ENCODE measurements at places on chromosomes 7 and 10.
A peak's percentile ranks its signal among the peaks of the same experiment; 100 is the strongest.

GRCh38 chr10:90447831-90448230, 410.0 kb downstream of the HTR7 start:
- no peak overlapping the region for H3K4me3 ChIP-seq
- no peaks in the 10 kb centered on the region for H3K4me1 ChIP-seq
- no peak overlapping the region for H3K27ac ChIP-seq
- H3K27me3 ChIP-seq, result no peaks in the 10 kb centered on the region
- DNase-seq, result no peak
- no peaks in the 10 kb centered on the region for H3K36me3 ChIP-seq

GRCh38 chr7:33973231-33974015, 68.1 kb downstream of the BMPER start:
- no peak overlapping the region for H3K4me3 ChIP-seq
- H3K36me3 ChIP-seq, result no peaks in the 10 kb centered on the region
- no peak for DNase-seq

- H3K4me3 ChIP-seq, result no peak overlapping the region
- no peaks in the 10 kb centered on the region for H3K4me1 ChIP-seq
These were observed 411.5 kb downstream of the SFMBT2 start for GRCh38 chr10:6999232-6999925.

- peak overlapping the region; percentile 78 for H3K4me3 ChIP-seq
- H3K36me3 ChIP-seq, result no peaks in the 10 kb centered on the region
- DNase-seq, result no peak
- H3K27me3 ChIP-seq, result no peaks in the 10 kb centered on the region
- H3K4me1 ChIP-seq, result peaks cover 28% of the 10 kb centered on the region
These were observed 628 bp downstream of the MRPS33 start for GRCh38 chr7:141014125-141014523.

DNA sequence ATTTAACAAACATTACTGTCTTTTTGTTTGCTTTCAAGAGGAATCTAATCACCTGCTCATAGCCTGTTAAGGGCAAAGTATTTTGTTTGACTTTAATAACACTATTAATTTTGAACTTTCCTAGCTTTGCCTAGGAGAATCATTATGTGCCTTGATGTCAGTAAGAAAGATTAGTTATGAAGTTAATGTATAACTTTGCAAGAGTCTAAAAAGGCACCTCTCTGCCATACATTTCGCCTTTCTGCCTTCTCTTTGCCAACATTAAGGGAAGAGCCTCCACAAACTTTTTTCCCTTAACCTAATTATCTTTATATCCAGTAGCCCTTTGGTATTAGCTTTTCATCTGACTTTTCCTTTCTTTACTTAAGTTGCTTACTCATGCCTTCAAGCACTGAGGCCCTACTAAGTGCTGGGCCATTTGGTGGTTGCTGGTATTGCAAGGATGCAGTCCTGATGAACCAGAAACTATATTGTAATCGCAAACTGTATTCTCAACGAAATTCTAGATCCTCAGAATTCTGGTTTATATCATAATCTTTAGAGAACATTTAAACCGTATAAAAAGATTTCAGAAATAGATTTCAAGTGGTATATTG, 108.5 kb downstream of the SND1 start:
- peaks cover 15% of the 10 kb centered on the region for H3K4me1 ChIP-seq
- no peak for DNase-seq
- no peak overlapping the region for H3K4me3 ChIP-seq
- no peaks in the 10 kb centered on the region for H3K36me3 ChIP-seq

DNA sequence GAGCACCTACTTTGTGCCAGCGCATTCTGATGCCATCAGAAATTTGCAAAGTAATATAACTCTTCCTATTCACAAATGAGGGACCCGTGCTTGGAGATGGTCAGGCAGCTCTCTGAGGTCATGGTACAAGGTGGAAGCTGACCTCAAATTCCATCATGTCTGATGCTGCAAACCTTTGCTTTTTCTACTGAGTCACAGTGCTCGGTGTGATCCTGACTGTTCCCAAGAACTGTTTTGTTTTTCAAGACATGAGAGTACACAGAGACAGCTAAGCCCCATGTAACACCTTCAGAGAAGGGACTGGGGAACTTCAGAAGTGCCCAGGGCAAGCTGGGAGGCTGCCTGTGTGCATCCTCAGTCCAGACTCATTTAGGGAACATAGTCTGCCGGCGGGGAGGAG, 111.3 kb downstream of the FRMD4A start:
- H3K4me3 ChIP-seq, result no peak overlapping the region
- no peak overlapping the region for H3K27ac ChIP-seq
- no peak for DNase-seq

- no peaks in the 10 kb centered on the region for H3K27me3 ChIP-seq
- no peaks in the 10 kb centered on the region for H3K4me1 ChIP-seq
- no peak for DNase-seq
- H3K4me3 ChIP-seq, result no peak overlapping the region
These were observed 256.9 kb downstream of the PLXDC2 start for GRCh38 chr10:20073167-20073566.

- DNase-seq, result no peak
- H3K36me3 ChIP-seq, result no peaks in the 10 kb centered on the region
- no peaks in the 10 kb centered on the region for H3K4me1 ChIP-seq
- no peak overlapping the region for H3K27ac ChIP-seq
- H3K27me3 ChIP-seq, result no peaks in the 10 kb centered on the region
These were observed 53.5 kb downstream of the BMS1 start for GRCh38 chr10:42836096-42836495.

DNA sequence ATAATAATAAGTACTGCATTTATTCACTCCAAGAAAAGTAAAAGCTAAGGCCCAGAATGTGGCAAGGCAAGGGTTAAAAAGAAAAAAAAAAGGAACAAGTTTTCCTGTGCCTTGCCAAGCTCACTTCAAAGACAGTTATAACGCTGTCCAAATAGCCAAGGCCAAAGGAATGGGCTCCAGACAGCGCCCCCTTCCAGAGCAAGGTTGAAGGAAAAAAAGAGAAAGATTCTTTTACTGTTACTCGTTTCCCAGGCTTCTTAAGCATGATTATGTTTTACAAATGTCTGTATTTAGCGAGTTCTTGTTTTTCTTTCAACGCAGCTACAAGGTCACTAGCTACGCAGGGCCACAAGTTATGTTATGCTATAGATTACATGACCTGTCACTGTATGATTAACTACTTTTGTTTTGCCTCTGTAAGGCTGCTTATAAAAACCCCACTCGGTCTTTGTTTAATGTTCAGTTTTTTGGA, 9.1 kb upstream of the EIF4H start:
- no peaks in the 10 kb centered on the region for H3K4me1 ChIP-seq
- no peaks in the 10 kb centered on the region for H3K36me3 ChIP-seq
- H3K4me3 ChIP-seq, result no peak overlapping the region
- no peak overlapping the region for H3K27ac ChIP-seq
- DNase-seq, result no peak
- H3K27me3 ChIP-seq, result no peaks in the 10 kb centered on the region

DNA sequence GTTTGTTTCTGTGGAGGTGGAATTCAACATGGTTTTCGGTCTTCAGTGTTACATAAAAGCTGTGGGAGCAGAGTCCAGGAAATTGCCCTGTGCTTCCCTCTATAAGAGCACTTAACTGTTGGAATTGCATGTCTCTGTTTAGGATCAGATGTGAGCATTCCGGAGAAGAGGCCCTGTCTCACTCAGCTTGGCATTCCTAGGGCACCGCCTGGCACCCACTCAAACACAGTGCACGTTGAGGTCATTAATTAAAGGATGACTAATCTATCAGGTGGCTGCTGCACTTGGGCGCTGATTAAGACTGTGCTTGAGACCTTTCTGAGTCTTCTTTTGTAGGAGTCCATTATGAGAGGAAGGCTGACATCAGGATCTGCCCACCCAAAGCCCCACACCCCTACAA, 82.8 kb upstream of the VIPR2 start:
- no peaks in the 10 kb centered on the region for H3K27me3 ChIP-seq
- no peaks in the 10 kb centered on the region for H3K36me3 ChIP-seq
- no peak overlapping the region for H3K4me3 ChIP-seq
- DNase-seq, result no peak

GRCh38 chr7:128155100-128155740, 85.9 kb upstream of the LEP start:
- H3K27ac ChIP-seq, result no peak overlapping the region
- H3K27me3 ChIP-seq, result no peaks in the 10 kb centered on the region
- H3K4me3 ChIP-seq, result no peak overlapping the region
- H3K4me1 ChIP-seq, result no peaks in the 10 kb centered on the region
- H3K36me3 ChIP-seq, result no peaks in the 10 kb centered on the region

DNA sequence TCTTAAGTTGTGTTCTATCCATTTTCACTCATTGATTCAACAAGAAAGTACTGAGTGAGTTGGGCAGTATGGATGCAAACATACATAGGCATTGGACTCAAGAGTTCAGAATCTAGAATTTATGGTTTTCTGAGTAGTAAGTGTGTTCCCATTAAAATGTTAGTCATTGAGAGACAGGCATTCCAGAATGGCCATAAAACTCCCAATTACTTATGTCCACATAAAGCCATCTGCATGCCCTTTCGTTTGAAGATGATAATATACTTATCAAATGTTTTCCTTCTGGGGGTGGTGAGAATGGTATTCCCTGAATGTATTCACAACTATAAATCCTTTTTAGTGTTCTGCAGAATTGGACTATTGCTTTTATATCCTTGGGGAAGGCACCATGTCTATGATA, 131.6 kb downstream of the CD36 start:
- no peaks in the 10 kb centered on the region for H3K4me1 ChIP-seq
- no peak overlapping the region for H3K27ac ChIP-seq
- no peaks in the 10 kb centered on the region for H3K36me3 ChIP-seq
- H3K4me3 ChIP-seq, result no peak overlapping the region
- DNase-seq, result no peak

GRCh38 chr7:158019726-158020705, 567.6 kb downstream of the PTPRN2 start:
- no peak for DNase-seq
- H3K27me3 ChIP-seq, result no peaks in the 10 kb centered on the region
- no peaks in the 10 kb centered on the region for H3K4me1 ChIP-seq
- H3K36me3 ChIP-seq, result no peaks in the 10 kb centered on the region
- H3K4me3 ChIP-seq, result no peak overlapping the region

GRCh38 chr10:69211524-69211923, 8.6 kb upstream of the HKDC1 start:
- DNase-seq, result no peak
- no peak overlapping the region for H3K4me3 ChIP-seq
- H3K27me3 ChIP-seq, result no peaks in the 10 kb centered on the region
- H3K4me1 ChIP-seq, result peaks cover 24% of the 10 kb centered on the region
- peaks cover 20% of the 10 kb centered on the region for H3K36me3 ChIP-seq

DNA sequence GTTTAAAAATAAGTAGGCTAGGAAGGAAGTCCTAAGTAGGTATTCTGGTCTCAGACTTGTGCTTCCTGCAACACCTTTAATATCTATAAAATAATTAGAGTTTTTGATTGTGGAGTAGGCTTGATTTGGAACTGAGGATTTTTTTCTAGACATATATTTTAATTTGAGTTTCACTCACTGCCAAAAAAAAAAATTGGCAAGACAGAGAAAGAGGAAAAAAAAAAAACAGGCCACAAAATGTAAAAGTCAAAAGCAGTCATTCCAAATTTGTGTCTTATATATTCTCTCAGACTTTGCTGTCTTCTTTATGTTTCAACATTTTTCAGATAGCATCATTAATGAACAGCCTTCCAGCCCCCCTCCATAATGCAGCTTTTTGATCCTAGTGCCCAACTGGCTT, 346.1 kb downstream of the NRG3 start:
- DNase-seq, result no peak
- no peaks in the 10 kb centered on the region for H3K27me3 ChIP-seq
- no peak overlapping the region for H3K27ac ChIP-seq
- H3K4me1 ChIP-seq, result no peaks in the 10 kb centered on the region
- no peaks in the 10 kb centered on the region for H3K36me3 ChIP-seq

GRCh38 chr10:122953902-122954730, at the start of gene C10orf88:
Gene C10orf88, minus strand, starts transcription at chr10:122954227. Its CDS starts 49 bp downstream, at chr10:122954178.
- no peaks in the 10 kb centered on the region for H3K36me3 ChIP-seq
- peak within 1 kb of the TSS; percentile 8 for H3K27ac ChIP-seq
- H3K27me3 ChIP-seq, result no peaks in the 10 kb centered on the region
- peaks cover 19% of the 10 kb centered on the region for H3K4me1 ChIP-seq
- peak within 1 kb of the TSS; percentile 62 for H3K4me3 ChIP-seq
- DNase-seq, result peak; percentile 98

- no peak overlapping the region for H3K27ac ChIP-seq
- DNase-seq, result no peak
- no peaks in the 10 kb centered on the region for H3K36me3 ChIP-seq
These were observed 62.3 kb downstream of the ATE1 start for GRCh38 chr10:121865554-121865953.

DNA sequence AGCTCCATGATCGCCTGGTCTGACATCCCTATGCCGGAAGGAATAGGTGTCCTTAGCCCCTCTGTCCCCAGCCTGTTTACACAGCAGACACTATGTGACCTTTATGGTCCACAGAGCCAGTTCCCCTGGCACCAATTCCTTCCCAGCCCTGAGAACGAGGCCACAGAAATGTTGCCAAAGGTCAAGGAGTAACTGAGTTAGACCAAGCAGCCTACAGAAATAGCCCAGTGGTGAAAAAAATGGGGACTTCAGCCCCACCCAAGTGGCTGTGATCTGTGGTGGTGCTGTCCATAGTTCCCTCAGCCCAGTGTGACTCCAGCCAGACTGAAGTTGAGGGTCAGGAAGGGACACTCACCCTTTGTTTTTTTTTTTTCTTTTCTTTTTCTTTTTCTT, 2.5 kb downstream of the PGAM2 start:
- peaks cover 16% of the 10 kb centered on the region for H3K4me1 ChIP-seq
- no peak overlapping the region for H3K27ac ChIP-seq
- H3K36me3 ChIP-seq, result peaks cover 34% of the 10 kb centered on the region
- H3K4me3 ChIP-seq, result no peak overlapping the region
- H3K27me3 ChIP-seq, result no peaks in the 10 kb centered on the region
- peak; percentile 35 for DNase-seq

DNA sequence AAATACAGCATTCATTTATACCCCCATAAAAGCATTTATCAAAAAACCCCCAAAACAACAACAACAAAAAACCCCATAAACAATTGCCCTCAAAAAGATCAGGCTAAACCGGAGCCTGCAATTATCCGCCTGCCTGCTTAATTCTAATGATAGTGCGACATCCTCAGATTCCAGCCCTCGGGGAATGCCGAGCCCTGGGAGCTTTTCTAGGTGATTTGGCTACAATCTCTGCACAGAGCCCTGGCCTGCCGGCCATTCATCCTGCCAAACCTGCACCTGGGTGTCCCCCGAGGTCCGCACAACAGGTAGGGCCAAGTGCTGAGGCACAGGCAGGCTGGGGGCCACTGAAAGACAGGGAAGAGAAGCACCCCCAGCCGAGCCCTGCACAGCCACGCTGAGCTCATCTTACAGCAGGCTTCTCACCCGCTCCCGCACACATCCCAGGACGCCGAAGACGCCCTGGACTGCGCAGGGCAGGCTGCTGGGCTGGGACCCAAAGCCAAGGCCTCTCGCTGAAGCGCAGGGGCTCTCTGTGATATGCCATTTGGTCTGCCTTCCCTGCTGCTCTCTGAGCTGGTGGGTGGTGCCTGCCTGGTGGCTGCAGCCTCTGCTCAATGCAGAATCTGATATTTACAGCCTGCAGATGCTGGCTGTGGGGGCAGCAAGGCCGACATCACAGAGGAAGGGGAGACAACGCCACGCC, 57.5 kb downstream of the CAMK2B start:
- H3K4me1 ChIP-seq, result no peaks in the 10 kb centered on the region
- H3K27ac ChIP-seq, result no peak overlapping the region
- DNase-seq, result no peak
